ENCODE measurements at places on chromosomes 5 and 9.

- DNase-seq, result peak; percentile 93
Observed at GRCh38 chr9:77456829-77457437, 191.2 kb downstream of the GNA14 start.

DNA sequence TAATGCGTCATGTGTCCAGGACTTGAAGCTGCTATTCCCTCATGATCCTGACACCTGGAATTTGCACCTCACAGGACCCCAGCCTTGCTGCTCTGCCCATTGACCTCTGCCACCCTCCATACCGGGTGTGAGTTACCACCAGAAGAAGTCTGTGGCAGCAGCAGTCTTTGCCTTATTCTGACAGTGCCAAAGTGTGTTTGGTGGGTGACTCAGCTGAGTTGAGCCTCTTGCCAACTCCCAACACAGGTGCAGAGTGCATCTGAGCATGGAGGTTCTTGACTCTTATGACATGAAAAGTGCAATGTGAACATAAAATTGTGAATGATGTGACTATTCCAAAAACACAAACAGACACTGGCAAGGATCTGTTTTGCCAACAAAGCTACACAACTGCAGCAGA is 1166.5 kb upstream of the CDH18 start:
- no peak for DNase-seq

DNA sequence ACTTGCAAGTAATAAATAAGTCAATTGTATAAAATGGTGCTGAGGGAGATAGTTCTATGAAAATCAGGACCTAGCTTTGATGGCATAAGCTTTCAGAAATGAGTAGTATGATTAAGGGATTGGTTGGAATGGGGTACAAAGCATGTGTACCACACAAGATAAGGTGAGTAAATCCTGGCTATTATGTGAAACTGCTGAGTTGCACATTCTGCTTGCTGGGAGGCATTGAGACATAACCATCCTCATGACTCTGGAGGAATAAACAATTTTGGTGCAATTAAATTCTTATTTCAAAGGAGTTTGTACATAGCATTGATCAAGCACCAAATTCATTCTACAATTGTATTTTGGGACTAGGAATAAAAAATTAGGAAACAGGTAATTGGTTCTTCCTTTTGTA is 755.2 kb upstream of the ACO1 start:
- no peak for DNase-seq

DNA sequence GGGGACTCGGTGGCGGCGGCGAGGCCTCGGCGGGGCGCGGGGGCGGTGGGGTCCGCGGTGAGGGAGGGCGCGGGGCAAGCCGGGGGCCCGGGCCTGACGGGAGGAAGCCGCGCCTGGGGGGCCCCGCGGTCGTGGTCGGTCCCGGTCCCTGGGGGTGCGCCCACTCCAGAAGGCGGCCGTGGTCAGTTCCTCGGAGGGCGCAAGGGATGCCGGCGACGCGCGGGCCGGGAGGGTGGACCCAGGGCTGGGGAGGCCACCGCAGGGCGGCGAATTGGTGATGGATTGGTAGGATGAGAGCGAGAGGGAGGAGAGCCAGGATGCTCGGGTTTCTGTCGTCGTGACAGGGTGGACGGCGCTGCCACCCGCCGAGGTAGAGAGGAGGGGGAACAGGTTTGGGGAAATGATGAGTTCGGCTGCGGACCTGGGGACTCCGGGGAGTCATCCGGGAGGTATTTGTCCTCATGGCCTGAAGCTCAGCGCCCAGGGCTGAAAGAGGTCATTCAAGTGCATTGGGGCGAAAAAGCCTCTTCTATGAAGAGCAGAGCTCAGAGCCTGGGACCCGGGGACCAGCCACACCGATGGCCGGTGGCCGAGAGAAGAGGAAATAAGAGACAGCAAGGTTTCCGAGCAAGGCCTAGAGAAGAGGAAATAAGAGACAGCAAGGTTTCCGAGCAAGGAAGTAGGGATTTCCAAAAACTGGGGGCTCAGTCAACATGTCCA is 557 bp downstream of the GNG10 start:
- DNase-seq, result peak; percentile 42

- DNase-seq, result no peak
Observed at GRCh38 chr9:132042324-132042723, 37.3 kb downstream of the MED27 start.

DNA sequence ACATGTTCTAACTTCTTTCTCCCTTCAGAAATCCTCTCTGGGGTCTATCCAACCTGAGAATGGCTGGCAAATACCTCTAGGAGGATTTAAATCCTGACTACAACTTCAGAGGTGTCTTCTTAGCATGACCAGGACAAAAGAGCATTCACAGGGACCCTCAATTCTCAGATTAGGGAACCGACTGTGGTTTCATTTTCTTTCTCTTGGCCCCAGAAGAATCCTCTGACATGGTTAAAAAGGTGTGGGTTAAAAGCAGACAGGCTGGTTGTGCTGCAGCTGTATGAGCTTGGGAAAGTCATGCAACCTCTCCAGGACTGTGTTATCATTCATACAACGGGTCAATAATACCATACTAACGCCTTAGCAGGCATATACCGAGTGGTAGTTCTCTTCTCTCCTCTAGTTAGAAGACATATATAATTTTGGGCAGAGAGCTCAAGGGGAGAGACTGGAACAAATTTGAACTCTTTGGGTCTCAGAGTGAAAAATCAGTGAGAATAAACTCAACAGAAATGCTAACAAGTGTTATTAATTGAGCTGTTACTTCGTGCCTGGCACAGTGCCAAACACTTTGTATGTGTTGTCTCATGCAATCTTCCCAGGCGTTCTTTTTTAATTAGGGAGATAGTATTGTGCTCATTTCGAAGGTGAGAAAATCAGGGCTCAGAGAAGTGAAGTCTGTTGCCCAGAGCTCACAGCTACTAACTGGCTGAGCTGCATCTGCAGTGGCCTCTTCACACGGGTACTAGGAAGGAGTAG is 35.2 kb downstream of the INSYN2B start:
- no peak for DNase-seq

- no peak for DNase-seq
Observed at GRCh38 chr9:135565141-135565628, 3.6 kb downstream of the PAEP start.
